ENCODE measurements at places on chromosomes 3 and 15.

DNA sequence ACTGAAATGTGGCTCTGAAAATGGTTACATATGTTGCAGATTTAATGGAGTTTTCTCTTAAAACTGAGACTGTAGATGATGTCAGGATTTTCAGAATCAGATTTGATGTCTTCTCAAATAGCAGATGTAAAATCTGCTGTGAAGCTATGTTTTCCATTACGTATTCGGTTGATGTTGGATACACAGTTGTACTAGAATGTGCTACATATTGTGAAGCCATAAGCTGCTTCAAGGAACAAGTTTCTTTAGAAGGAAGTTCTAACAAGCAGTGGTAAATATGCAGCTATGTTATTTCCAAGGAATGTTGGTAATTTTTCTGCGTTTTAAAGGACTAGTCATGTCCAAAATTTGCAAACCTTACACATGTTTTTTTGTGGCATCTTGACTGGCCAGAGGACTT is 197.7 kb downstream of the RBMS3 start:
- no peak for DNase-seq

DNA sequence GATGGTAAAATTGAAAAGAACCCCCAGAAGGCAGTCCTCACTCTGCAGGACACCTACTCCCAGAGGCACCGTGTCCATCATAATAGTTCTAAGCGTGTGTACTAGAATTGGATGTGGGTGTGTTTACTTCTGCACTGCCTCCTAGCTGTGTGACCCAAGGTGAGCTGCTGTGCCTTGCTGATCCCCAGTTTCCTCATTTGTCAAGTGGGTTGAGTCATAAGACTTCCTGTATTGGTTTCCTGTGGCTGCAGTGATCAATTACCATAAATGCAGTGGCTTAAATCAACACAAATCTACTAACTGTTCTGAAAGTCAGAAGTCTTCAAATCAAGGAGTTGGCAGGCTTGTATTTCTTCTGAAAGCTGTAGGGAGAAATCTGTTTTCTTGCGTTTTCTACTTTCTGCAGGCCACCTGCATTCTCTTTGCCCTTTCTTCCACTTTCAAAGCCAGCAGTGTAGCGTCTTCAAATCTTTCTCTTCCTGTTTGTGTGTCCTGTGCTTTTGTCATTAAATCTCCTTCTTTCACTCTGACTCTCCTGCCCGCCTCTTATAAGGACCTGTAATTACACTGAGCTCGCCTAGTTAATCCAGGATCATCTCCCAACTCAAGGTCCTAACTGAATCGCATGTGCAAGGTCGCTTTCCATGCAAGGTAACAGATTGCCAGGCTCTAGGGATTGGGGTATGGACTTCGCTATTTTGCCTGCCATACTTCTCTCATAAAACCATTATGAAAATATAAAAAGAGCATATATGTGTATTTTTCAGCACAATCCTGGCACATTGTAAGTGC is 59.0 kb downstream of the RORA start:
- DNase-seq, result no peak

- no peak for DNase-seq
Measured at GRCh38 chr15:57782731-57783130, 76.2 kb downstream of the POLR2M start.

- DNase-seq, result peak; percentile 58
Measured at GRCh38 chr3:195895861-195896360, 12.4 kb downstream of the TNK2 start.

DNA sequence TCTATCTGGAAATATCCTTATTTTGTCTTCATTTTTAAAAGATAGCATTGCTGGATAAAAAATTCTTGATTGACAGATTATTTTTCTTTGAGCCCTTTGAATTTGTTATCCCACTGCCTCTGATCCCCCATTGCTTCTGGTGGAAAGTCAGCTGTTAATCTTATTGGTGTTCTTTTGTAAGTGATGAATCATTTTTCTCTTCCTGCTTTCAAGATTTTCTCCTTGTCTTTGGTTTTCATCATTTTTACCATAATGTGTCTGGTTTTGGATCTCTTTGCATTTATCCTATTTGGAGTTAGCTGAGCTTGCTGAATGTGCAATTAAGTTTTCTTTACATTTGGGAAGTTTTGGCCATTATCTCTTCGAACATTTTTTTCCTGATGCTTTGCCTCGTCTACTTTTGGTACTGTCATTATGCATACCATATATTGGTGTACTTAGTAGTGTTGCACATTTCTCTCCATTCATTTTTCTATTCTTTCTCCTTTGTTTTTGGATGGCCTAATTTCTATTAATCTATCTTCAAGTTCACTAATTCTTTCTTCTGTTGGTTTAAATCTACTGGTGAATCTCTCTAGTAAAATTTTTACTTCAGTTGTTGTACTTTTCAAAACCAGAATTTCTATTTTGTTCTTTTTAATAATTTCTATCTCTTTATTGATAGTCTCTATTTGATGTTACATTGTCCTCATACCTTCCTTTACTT is 440.0 kb upstream of the PROK2 start:
- DNase-seq, result no peak

GRCh38 chr15:75237316-75237982 is 20.7 kb upstream of the GOLGA6C start:
- no peak for DNase-seq

DNA sequence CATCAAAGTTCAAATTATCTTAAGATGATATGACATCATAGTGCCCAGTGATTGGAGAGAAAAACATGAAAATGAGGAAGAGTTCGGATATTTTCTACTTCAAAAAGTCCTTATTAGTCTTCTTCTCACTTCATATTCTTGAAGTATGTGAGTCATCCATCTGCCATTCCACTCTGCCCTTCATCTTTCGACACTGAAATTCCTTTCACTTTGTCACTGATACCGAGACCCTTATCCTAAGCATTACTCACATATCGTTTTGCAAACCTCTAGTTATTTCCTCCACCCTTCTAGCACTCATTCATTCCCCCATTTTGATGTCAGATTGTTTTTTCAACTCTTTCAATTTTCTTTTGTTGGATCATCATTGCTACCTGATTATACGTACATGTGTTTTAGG is 4.0 kb downstream of the OR5H14 start:
- DNase-seq, result no peak

DNA sequence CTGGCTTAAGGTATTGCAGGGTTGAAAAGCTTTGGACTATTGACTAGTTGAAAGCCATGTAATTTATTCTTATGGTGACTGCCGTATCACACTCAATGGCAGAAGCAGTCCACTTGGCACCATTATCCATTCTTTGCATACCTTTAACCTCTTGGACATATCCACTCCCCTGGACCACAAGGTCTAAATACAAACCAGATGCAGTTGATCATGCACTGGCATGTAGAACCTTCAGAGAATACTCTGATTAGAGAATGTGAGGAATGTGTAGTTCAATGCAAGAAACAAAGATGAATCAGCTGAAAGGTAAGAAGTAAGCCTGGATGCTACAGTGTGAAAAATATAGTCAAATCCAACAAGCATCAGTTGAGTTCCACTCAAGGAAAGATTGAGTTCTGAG is 93.1 kb downstream of the FRMD5 start:
- DNase-seq, result no peak

GRCh38 chr3:184380185-184380626 is 352 bp downstream of the CHRD start:
- DNase-seq, result peak; percentile 14

DNA sequence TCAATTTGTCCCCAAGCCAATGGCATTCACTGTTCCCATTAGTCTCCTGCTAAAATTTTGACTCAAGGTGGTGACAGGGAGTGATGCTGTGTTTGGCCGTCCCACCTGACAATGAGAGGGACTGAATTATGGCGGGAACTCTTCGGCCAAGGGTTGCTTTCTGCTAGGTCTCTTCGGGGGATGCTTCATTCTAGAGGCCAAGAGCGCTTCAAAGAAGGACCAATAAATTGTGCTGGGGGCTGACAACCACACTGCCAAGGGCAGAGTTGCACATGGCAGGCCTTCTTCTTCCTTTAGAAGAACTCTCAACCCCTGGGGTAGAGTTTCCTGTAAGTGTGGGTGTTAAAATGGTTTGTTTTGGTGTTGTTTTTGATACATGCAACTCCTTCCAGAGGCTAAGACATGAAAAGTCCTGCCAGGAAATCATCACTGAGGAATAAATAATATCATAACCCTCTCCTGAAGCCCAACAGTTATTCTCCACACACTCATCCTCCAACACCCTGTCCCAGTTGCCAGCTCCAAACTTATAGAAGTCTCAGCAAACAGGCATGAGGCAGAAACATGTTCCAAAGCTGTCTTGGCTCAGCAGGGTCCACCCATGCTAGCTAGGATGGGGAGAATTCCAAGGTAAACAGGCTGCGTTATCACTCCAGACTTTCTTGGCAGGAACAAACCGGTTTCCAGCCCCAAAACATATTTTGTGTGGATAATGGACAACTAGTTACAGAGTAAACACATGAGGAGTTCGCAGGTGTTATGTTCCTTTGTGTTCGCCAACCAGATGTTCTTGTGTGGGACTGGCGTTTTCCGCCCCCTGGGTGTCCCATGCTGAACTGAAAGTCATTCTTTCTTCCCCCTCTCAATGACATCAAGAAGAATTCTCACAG is 396.7 kb upstream of the RGMA start:
- no peak for DNase-seq

GRCh38 chr15:68210821-68211655 is 5.9 kb upstream of the CALML4 start:
- no peak for DNase-seq

DNA sequence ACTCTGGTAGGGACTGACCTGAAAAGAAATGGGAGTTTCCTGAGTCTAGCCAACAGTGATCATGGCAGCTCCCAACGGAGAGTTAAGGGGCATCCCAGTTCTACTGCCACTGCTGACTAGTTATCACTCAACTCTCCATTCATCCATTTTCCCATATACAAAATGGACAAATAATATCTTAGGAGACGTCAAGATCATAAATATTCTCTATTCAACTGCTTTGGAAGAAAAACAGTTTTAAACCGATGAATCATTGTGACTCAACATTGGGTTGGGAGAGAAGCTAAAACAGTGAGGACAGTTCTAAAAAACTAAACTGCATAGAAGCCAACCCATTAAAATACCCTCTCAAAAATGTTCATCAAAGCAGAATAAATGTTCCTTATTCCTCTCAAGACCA is 57.6 kb upstream of the CHRM5 start:
- DNase-seq, result no peak

DNA sequence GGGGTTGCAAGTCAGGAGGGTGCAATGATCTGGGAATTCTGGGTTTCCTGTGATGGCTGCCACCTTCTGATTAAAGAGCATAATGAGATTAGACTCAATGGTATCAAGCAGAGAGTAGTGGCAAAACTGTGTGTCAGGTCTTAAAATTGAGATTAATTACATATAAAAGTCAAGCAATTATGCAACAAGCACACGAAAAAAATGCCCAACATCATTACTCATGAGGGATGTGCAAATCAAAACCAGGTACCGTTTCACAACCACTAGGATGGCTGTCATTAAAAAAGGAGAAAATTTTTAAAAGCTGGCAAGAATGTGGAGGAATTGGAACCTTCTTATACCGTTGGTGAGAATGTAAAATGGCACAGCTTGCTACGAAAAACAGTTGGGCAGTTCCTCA is 205.0 kb downstream of the OSBPL10 start:
- DNase-seq, result no peak

DNA sequence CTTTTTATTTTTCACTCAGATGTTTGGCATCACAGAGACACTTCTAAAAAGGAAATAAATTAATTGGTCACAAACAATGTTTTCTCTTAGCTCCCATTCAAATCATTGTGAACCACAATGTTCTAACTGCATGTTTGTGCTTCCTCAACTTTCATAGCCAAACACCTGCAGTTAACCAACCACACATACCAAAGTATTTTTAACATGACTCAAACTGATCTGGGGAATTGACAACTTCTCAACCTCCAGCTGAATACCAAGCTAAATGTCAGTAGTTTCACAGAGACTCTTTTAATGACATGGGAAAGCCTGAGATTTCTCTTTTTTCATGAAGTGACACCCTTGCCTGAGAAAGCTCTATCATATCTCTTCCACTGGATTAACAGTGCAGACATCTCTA is 217.9 kb upstream of the MME start:
- DNase-seq, result no peak

DNA sequence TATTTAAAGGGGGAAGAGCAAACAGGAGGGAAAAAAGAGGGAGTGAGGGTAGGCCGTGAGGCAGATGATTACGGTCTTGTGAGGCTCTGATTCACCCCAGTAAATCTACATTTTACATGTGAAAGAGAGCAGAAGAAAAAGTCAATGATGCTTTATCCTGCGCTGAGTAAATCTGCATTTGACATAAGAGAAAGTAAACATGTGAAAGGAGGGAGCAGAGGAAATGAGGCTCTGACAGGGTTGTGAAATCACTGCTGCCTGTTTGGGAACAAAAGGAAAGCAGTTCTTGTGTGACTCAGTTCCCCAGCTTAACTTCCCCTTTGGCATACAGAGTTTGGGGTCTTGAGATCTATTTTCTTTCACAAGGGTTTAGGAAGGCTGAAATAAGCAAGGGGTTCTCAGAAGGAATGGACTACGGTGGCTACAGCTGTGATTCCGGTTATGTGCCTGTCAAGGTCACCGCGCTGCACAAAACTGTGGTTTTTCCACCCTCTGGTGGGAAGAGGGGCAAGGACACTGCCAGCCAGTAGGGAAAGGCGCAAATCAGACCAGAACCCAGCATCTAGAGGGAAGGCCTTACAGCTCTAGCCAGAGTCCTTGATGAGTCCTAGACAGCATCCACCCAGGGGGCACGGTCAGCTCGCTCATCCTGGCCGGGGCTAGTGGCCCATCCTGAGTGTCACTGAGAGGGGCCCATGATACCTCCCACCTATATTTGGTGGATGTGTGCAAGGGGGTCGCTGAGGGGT is 18.9 kb upstream of the HCN4 start:
- DNase-seq, result no peak

Measured in stimulated activated CD4-positive, alpha-beta T cell treated with anti-CD3 and anti-CD28 coated beads, Interleukin-15, amount 100 ng/mL, for 1 hour (primary cell).